NCI-H1694 treated with DMSO at 0.1 percent for 48 hours (cell line): ENCODE measurements at places on chromosomes 1 and 21.

DNA sequence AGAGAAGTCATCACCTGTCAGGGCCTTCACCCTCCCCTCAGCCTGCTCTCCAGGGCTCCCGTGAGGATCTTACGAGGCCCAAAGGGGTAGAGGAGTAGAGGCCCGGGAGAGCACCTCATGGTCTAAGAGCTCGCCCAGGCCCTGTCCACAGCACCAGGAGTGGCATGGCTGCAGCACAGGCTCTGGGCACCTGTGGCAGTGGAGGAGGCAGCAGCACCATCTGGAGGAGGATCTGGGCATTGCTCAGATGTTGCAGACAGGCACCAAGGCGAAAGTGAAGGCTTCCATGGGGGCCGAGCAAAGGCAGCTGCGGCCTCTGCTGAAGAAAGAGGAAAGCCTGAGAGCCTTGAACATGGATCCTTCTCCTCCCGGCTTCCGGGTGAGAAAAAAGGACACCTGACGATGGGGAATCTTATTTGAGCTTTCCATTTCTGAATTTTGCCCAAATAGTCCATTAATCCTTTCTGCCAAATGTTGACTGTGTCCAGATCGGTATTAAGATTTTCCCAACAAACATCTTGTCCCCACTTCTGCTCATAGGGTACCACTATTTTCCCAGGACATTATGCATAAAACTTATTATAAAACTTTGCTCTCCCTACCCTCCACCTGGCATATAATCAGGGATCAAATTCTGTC, 604.7 kb downstream of the PTPRC start:
- DNase-seq = peak; percentile 12

- no peak for DNase-seq
These were observed 4.5 kb upstream of the GADD45A start for GRCh38 chr1:67680486-67680885.

GRCh38 chr21:45598109-45598508, 45.4 kb upstream of the PCBP3 start:
- DNase-seq = no peak

- no peak for DNase-seq
These were observed 42.8 kb upstream of the RD3 start for GRCh38 chr1:211534545-211535291.
